ENCODE measurements at places on chromosomes 6 and 20.

DNA sequence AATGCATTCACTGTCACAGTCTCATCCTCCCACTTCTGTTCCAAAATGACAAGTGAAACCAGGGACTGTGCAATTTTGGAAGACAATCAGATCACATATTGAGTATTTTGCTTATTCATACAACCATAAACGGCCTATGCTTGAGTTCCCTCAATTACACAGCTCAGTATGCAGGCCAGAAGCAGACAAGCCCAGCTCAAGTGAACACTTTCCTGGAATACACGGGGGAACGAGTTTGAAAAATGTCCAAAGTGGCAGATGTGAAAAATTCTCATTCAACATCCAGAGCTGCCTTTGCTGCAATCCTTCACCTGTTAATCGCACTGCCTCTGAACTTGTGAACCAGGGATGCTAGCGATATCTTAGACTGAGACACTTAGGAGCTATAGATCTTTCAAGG, 190.2 kb downstream of the COL9A1 start:
- DNase-seq: no peak

DNA sequence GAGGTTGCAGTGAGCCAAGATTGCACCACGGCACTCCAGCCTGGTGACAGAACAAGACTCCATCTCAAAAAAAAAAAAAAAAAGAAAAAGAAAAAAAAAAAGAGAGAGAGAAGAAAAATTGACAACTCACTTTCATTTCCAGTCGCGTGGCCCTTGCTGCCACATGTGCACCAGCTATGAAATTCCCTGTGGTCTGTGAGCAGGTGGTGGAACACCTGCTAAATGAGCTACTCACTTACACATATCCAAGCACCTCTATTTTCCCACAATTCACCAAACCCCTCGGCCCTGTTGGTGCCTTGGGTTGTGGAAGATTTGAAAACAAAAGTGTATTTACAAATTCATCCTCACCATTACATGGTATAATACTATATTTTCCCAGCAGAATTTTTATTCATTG, 105.2 kb upstream of the ASF1A start:
- no peak for DNase-seq

DNA sequence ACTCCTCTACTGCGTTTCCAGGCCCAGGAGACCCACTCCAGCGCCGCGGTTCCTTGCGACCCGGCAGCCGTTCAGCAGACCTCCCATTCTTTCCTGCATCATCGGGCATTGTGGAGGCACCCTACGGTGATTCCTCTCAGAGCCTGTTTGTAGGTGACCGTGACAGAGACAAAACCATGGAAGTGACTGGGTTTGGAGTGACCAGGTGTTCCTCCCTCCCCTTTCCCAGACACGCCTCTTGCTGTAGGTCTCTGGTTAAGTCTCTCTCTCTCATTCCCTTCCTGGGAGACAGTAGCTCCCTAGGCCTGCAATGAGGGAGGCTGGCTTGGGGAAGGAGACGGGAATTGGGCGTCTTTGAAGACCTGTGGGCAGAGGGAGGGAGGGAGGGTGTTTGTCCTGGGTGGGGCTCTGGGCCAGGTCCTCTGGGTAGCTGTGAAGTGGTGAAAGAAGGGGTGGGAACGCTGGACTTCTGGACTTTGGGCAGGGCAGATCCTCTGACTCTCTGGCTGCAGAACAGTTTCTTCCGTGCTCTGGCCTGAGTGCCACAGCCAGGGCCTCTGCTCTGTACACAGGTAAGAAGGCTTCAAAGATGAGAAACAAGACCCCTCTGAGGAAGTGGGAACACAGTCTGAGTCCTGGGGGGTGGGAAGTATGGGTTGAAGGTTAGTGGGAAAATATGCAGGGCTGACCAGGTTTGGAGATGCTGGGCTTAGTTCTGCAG, 763 bp downstream of the KLC4 start:
- no peak for DNase-seq

- no peak for DNase-seq
These were observed 1025.0 kb upstream of the GJE1 start for GRCh38 chr6:141107591-141108160.

DNA sequence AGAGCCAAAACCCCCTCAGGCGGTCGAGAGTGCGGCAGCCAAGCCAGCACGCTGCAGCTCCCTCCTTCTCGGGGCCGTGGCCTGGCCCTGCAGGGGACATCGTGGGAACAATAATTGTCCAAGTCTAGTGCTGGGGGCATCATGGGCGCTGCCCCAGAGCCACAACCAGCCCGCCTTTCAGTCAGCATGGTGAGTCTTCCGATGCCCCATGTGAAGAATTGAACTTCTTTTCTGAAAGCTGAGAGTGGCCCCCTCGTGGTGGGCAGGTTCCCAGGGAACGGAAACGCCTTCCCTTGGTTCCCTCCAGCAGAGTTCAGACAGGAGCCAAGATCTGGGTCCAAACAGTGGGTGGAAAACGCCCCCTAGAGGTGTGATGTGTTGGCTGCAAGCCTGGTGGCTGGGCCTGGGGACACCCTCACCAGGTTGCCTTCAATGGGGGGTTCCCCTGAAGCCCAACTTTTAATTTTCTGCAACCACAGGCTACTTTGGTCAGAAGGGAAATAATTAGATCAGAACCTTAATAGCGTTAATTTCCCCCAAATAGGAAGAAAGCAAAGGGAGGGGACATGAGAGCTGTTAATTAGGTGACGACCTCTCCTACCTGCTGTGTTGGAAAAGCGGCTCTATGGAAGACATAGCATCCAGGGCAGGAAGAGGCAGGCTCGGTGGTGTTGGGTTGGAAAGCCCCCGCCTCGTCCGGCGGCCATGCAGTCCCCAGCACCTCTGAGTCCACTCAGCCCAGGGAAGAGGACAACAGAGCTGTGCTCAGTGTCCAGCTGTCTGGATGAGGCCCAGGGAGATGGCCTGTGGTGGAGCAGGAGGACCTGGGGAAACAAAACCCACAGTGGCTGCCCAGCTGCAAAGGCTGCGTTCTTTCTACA, 4.7 kb upstream of the MRGBP start:
- DNase-seq: peak; percentile 77
